ENCODE measurements at places on chromosomes 7 and 10. TPM values are rescaled to one million over a fixed set of nuclear protein-coding genes. Genes with fewer than 3 reads are reported as not detected.

Gene SLC16A12
- total RNA-seq: not detected

Gene CFAP46
- 0.75 TPM for total RNA-seq

Gene AKR1C8
- total RNA-seq: not detected

Gene ZFAND2A
- total RNA-seq: 31.8 TPM

Gene CTAGE6
- not detected for total RNA-seq

Gene GJD4
- total RNA-seq: not detected

Measured in endothelial cell of umbilical vein (primary cell).